ENCODE measurements at places on chromosomes 12 and 14.

DNA sequence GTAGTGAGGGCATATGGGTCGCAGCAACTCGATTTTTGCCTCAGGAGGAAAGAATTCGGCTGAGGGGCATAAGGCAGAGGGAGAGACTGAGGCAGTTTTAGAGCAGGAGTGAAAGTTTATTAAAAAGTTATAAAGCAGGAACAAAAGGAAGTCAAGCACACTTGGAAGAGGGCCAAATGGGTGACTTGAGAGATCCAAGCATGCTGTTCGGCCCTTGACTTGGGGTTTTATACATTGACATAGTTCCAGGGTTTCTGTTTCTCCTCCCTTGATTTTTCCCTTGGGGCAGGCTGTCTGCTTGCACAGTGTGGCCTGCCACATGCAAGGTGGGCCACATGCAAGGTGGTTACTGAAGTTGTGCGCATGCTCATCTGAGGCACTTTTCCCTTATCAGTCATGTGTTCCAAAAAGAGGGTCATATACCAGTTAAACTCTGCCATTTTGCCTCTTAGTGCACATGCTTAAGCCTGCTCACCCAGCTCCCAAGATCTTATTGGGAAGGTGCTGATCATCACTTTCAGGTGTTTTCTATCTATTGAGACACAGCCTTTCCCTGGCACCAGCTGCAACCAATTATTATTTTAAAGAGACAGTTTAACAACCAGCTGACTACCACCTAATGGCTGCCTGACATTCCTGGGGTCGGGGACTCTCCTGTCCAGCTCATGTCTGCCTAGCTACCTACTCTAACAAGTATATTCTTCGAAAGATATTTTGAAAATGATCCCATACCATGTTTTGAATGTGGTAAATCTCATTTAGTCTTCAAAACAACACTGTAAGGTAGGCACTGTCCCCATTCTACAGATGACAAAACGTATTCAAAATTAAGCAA is 19.9 kb downstream of the PTGER2 start:
- peaks cover 11% of the 10 kb centered on the region for H3K27me3 ChIP-seq
- H3K4me3 ChIP-seq = no peak overlapping the region
- peak overlapping the region; percentile 34 for H3K27ac ChIP-seq
- DNase-seq = no peak
- peaks cover 37% of the 10 kb centered on the region for H3K4me1 ChIP-seq

DNA sequence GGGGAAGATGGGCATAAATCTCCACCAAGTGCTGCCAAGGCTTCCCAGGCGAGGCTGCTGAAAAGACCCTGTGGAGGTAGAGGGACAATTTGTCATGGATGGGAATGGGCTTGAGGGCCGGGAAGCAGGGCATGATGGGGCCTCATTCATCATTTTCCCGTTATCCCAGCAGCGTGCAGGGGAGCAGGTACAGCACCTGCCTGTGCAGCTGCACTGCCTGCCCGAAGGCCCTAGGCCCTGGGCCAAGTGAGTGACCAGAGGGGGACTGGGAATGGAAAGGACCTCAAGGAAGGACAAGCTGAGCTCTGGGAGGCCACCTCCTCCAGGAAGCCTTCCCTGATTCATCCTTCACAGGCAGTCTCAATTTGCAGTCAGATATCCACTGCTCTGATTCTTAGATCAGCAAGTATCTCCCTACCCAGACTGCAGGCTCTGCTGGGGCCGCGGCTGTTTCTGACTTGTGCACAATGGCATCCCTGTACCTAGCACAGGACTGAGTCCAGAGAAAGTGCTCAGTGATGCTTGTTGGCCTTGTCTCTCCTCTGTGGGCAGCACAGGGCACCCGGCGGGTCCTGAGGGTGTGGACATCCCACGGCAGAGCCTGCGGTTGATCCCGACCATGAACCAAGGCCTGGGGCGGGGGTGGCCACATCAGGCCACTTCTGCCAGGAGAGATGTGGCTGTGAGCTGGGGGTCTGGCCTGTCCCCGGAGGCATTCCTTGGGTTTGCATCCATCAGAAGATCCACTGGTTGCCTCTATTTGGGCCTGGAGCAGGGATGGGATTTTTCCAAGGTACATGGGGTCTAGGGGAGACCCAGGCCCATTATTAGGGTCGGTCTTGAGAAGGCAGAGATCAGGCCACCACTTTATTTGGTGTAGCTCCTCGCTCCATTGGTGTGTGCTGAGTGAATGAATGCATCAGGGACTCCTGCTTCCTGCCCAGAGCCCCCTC is 167.3 kb upstream of the RTL1 start:
- H3K27ac ChIP-seq = no peak overlapping the region
- no peaks in the 10 kb centered on the region for H3K36me3 ChIP-seq
- no peaks in the 10 kb centered on the region for H3K4me1 ChIP-seq
- no peak overlapping the region for H3K4me3 ChIP-seq
- peaks cover 22% of the 10 kb centered on the region for H3K27me3 ChIP-seq

DNA sequence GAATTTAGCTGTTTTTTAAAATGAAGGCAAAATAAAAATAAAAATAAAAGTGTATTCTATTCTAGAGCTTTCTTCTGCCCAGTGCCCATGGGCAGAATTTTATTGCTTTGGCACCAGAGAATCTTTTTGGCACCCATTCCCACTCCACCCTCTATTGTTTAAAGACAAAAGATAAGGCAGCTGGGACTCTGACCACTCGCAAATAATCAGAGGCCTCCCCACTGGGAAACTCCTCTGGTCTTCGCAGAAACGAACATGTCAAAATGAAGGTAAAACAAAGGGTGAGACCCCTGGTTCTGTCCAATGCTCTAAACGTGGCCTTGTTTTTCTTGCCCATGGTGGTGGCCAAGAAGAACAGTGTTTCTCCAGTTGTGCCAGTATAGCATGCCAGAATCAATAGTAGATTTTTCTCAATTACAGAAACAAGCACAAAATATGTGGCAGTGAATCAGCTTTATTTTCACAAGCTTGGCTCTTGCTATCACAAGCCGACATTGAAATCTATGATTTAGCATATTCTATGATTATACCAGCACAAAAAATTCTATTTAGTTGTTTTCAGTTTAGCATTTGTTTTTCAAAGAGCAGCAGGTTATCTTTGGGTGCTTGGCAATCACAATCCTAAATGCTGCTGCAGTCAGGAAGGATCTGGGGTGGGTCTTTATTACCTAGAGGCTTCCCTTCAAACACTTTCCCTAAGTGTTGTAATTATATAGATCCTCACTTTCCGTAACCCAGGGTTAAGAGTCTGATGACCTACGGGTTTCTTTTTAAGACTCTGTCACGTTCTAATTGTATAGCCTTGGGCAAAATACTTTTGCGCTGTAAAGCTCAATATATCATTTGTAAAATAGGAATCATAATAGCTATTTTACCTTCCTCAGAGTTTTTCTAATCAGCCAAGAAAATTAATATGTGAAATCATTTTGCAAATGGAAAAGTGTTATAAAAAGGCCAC is 50.5 kb downstream of the KITLG start:
- no peak overlapping the region for H3K4me3 ChIP-seq
- H3K27ac ChIP-seq = no peak overlapping the region
- no peaks in the 10 kb centered on the region for H3K4me1 ChIP-seq

GRCh38 chr12:127170226-127171180 is 1096.5 kb upstream of the TMEM132C start:
- no peaks in the 10 kb centered on the region for H3K36me3 ChIP-seq
- peaks cover 4% of the 10 kb centered on the region for H3K4me1 ChIP-seq
- no peak overlapping the region for H3K4me3 ChIP-seq
- H3K27ac ChIP-seq = no peak overlapping the region
- peaks cover 26% of the 10 kb centered on the region for H3K27me3 ChIP-seq

DNA sequence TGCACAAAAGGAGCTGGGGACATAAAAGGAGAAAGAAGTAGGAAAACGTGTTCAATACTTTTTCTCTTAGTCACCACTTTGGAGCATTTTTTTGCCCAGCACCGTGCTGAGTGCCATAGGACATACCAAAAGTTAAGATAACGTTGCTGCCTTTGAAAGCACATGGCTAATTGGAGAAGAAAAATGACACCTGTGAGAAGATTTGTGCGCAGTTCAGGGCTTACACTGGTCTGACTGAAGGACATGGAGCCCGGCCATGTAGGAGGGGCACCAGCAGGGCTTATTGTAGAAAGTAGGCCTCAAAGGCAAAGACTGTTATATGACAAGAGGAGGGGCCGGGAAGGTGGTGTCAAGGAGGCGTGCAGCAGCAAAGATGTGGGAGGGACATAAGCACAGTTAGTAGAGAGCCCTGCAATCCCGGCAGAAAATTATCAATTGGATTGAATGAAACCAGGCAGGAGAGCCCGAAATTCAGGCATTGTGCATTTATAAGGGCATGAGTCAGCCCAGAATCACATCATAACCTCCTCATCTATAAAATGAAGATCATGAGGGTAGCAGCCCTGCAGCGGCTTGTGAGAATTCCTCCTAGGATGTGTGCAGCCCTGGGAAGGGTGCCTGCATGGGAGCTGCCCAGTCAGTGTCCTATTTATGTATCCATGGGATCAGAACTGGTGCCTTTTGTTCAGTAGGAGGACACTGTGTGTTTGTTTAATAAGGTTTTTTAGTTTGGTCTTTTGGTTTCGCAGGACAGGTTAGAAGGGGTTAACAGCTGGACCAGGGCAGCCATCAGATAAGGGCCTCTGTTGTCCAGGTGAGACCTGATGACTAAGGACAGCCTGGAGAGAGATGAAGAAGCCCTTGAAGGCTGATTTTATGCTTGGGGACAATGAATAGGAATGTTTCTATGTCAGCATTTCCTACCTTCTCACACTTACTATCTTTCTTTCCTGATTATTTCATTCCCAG is 122.4 kb downstream of the GPR135 start:
- no peak for DNase-seq
- H3K4me1 ChIP-seq = no peaks in the 10 kb centered on the region
- H3K27me3 ChIP-seq = no peaks in the 10 kb centered on the region
- no peak overlapping the region for H3K4me3 ChIP-seq
- H3K27ac ChIP-seq = no peak overlapping the region

GRCh38 chr12:126535971-126536370 is 1470.7 kb downstream of the AACS start:
- no peaks in the 10 kb centered on the region for H3K27me3 ChIP-seq
- H3K4me3 ChIP-seq = no peak overlapping the region
- H3K36me3 ChIP-seq = no peaks in the 10 kb centered on the region
- H3K4me1 ChIP-seq = no peaks in the 10 kb centered on the region
- no peak for DNase-seq

GRCh38 chr12:52976574-52977071 is 27.7 kb downstream of the KRT18 start:
- peaks cover 51% of the 10 kb centered on the region for H3K27me3 ChIP-seq
- H3K4me3 ChIP-seq = no peak overlapping the region
- DNase-seq = no peak
- H3K4me1 ChIP-seq = no peaks in the 10 kb centered on the region

DNA sequence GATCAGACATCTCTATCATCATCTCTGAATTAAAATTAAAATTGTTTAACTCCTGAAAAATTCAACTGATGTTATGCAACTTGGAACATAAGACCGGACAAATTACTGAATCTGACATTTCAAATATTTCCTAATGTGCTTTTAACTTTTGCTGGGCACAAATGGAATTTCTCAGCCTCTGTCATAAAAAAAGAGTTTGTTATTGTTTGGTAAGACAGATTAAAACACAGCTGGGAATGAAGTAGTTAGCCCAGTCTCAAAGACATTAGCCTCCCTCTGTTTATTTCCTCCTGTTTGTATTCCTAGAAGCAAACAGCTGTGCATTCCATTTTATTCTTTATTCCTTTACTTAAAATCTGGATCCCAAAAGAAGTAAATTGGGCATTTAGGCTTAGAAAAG is 29.4 kb downstream of the PLEKHA5 start:
- no peaks in the 10 kb centered on the region for H3K4me1 ChIP-seq
- H3K4me3 ChIP-seq = no peak overlapping the region
- H3K27me3 ChIP-seq = no peaks in the 10 kb centered on the region
- H3K36me3 ChIP-seq = no peaks in the 10 kb centered on the region

- no peak for DNase-seq
- no peak overlapping the region for H3K4me3 ChIP-seq
- H3K36me3 ChIP-seq = no peaks in the 10 kb centered on the region
- no peaks in the 10 kb centered on the region for H3K4me1 ChIP-seq
- no peaks in the 10 kb centered on the region for H3K27me3 ChIP-seq
- H3K27ac ChIP-seq = no peak overlapping the region
These were observed 168.0 kb downstream of the RAD51B start for GRCh38 chr14:67987606-67988005.

GRCh38 chr12:69991690-69992288 is 166.8 kb downstream of the MYRFL start:
- no peaks in the 10 kb centered on the region for H3K4me1 ChIP-seq
- H3K27me3 ChIP-seq = no peaks in the 10 kb centered on the region
- no peak overlapping the region for H3K27ac ChIP-seq

- H3K4me1 ChIP-seq = peaks cover 17% of the 10 kb centered on the region
- H3K27me3 ChIP-seq = peaks cover 4% of the 10 kb centered on the region
- no peak overlapping the region for H3K4me3 ChIP-seq
- no peak overlapping the region for H3K27ac ChIP-seq
These were observed 194.3 kb downstream of the DACT1 start for GRCh38 chr14:58832095-58832521.

- H3K4me1 ChIP-seq = peaks cover 33% of the 10 kb centered on the region
- no peaks in the 10 kb centered on the region for H3K27me3 ChIP-seq
- no peak overlapping the region for H3K27ac ChIP-seq
- DNase-seq = no peak
These were observed 2.5 kb downstream of the SETD3 start for GRCh38 chr14:99478128-99478527.

GRCh38 chr14:20440465-20440864 is 4.5 kb upstream of the KLHL33 start:
- H3K27me3 ChIP-seq = peaks cover 20% of the 10 kb centered on the region
- H3K27ac ChIP-seq = no peak overlapping the region
- peaks cover 22% of the 10 kb centered on the region for H3K4me1 ChIP-seq
- no peak for DNase-seq

- peaks cover 37% of the 10 kb centered on the region for H3K27me3 ChIP-seq
- no peak for DNase-seq
- H3K4me1 ChIP-seq = peaks cover 40% of the 10 kb centered on the region
These were observed 1.9 kb downstream of the GPHN start for GRCh38 chr14:66509874-66510273.

GRCh38 chr12:25320123-25321006 is 69.6 kb upstream of the KRAS start:
- H3K36me3 ChIP-seq = peaks cover 3% of the 10 kb centered on the region
- no peak overlapping the region for H3K4me3 ChIP-seq
- no peaks in the 10 kb centered on the region for H3K27me3 ChIP-seq
- DNase-seq = no peak
- H3K4me1 ChIP-seq = peaks cover 49% of the 10 kb centered on the region

DNA sequence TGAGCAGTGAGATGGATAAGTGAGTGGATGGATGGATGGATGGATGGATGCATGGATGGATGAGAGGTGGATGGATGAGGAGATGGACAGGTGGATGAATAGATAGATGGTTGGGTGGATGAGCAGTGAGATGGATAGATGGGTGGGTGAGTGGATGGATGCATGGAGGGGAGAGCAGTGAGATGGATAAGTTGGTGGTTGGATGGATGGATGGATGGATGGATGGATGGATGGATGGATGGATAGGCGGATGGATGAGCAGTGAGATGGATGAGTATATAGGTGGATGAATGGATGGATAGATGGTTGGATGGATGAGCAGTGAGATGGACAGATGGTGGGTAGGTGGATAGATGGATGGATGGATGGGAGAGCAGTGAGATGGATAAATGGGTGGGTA is 30.6 kb downstream of the LRRC74A start:
- H3K4me3 ChIP-seq = no peak overlapping the region
- H3K36me3 ChIP-seq = no peaks in the 10 kb centered on the region
- H3K4me1 ChIP-seq = no peaks in the 10 kb centered on the region
- peaks cover 54% of the 10 kb centered on the region for H3K27me3 ChIP-seq
- H3K27ac ChIP-seq = no peak overlapping the region
- DNase-seq = no peak

GRCh38 chr12:569803-570434 is 93.3 kb downstream of the NINJ2 start:
- no peak overlapping the region for H3K27ac ChIP-seq
- peaks cover 22% of the 10 kb centered on the region for H3K36me3 ChIP-seq
- peak overlapping the region; percentile 78 for H3K4me3 ChIP-seq
- H3K4me1 ChIP-seq = peaks cover 78% of the 10 kb centered on the region
- DNase-seq = peak; percentile 90
- peaks cover 3% of the 10 kb centered on the region for H3K27me3 ChIP-seq

Measured in activated naive CD4-positive, alpha-beta T cell treated with anti-CD3 and anti-CD28 coated beads, Interleukin-2, amount 10 ng/mL, durations not matched to agents 7 days and 5 days (primary cell).